ENCODE measurements at places on chromosomes 16 and 17. TPM values are rescaled to one million over a fixed set of nuclear protein-coding genes. Genes with fewer than 3 reads are reported as not detected.

NMRAL1 gene
- 61.8 TPM for total RNA-seq

- DNase-seq = no peak
Observed at GRCh38 chr17:68860941-68861340, 94.3 kb downstream of the ABCA8 start.

DNA sequence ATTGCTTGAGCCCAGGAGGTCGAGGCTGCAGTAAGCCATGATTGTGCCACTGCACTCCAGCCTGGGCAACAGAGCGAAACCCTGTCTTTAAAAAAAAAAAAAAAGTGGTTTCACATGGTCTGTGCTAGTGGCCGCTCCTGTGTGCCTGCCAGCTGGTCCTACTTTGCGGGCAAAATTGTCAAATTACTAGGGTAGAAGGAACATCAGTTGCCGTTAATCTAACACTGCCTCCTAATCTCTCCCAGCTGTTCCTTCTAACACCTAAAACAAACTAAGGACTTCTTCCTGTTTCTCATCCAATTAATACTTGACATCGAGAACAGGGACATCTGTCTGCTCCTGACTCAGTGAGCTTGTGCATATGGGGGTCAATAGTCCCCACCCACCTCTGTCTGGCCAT, 23.9 kb downstream of the TMEM11 start:
- no peak for DNase-seq

DNA sequence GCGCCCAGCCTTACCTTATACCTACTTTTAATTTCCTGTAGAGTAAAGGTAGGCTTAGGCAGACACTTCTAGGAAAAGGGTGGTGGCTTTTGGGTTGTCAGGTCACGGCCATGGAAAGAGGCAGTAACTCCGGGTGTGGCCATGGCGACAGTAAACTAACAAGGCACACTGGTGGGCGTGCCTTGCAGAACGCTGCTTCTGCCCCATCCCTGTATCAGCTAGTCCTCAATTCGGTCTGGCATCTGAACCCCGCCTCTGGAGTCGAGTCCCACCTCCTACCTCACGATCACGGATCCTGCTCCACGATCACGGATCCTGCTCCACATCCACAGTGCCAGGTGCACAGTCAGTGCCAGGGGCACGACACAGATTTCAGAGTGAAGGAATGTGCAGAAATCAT, 5.6 kb downstream of the ADCY9 start:
- no peak for DNase-seq

DNA sequence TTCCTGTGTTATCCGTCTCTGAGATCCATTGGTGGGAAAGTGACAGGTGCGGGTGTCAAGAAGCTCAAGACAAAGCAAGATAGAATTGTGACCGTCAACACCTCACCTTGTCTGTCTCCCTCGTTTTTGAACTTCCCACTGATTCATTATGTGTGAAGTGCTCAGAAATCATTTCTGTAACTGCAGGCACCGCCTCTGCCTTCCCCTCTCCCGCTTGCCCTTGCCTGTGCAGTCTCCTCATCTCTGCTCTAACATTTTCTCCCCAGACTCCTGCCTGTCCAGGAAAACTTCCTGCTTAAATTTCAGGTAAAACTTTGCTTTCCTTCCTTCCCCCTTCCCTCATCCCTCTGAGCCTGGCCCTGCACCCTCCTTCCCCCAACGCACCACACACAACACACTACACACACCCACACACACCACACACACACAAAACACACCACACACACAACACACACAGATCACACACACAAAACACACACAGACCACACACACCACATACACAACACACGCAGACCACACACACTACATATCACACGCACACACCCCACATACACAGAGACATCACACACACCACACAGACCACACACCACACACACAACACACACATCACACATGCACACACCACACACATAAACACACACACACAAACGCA, 25.7 kb downstream of the CALB2 start:
- no peak for DNase-seq

GRCh38 chr17:35809855-35810461, 674 bp downstream of the TAF15 start:
- no peak for DNase-seq

DNA sequence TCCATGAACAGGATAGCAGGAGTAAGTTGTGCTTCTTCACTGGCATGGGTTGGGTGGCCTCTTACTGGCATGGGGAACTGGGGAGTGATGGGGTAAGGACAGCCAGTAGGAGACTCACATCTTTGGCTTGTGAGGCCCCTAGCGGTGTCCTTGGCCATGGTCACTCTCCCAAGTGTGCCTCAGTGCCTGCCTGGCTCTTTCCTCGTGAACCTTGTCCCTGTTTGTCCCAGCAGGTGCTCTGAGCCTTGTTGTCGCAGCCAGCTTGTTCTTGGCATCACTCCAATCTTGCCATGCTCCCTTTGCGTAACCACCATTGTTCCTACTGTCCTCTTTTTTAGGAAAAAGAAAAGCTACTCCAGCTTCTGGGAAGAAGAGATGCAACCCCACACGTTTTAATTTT, 53.6 kb upstream of the SDK2 start:
- DNase-seq = no peak

Data from CD4-positive, alpha-beta memory T cell (primary cell).